Left lung (tissue), 14 donors: ENCODE measurements at places on chromosomes 6 and 20. TPM values are rescaled to one million over a fixed set of nuclear protein-coding genes. Genes with fewer than 3 reads are reported as not detected.

Gene PRSS35
- polyA plus RNA-seq, result 73.4 TPM

Gene FBXO5
- polyA plus RNA-seq, result 38.2 TPM

Gene ACSS1
- polyA plus RNA-seq, result 41.0 TPM

Gene DLL1
- 11.7 TPM for polyA plus RNA-seq

Gene WASF1
- 21.1 TPM for polyA plus RNA-seq

Gene NKX2-4
- polyA plus RNA-seq, result not detected

GRCh38 chr20:39117491-39117890, 155.3 kb downstream of the DHX35 start:
- no peak for DNase-seq

- no peak for DNase-seq
Observed at GRCh38 chr20:14454296-14454695, 116.9 kb upstream of the FLRT3 start.

DNA sequence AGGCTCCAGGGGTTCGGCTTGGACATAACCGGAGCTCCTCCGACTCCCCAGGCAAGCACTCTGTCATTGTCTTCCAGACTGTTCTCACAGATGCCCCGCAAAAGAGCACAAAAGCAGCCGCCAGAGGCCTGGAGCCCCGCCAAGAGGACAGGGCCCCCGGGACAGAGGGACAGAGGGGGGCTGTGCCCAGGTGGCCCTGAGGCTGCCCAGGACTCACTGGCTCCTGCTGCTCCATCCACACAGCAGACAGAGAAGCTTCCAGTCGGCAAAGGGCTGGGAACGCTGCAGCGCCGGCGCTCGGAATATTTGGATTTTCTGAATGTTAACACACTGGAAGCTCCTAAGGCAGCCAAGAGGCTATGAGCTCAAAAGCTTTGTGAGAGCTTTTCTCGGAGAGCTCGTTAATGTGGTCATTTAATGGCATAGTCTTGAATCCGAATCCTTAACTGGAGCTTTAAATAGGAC, 68.0 kb upstream of the QKI start:
- no peak for DNase-seq

DNA sequence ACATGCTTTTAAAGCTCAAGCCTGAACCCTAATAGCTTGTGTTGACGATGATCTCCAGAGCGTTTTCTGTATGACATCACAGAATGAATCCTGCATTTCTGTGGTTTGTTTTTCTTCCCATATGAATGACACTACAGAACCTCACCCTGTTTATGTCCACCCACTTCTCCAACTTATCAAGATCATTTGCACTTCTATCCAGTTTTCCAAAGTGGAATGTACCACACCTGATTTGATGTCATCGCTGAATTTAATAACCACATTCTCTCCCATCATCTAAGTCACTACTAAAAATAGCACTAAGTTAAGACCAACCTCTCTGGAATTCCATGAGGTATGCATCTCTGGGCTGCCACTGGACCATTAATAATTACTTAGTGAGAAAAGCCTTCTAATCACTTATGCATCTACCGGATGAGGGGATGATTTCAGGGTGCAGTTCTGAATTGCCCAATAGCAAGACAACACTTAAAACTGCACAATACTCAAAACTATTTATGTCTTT, 33.3 kb upstream of the CITED2 start:
- no peak for DNase-seq

DNA sequence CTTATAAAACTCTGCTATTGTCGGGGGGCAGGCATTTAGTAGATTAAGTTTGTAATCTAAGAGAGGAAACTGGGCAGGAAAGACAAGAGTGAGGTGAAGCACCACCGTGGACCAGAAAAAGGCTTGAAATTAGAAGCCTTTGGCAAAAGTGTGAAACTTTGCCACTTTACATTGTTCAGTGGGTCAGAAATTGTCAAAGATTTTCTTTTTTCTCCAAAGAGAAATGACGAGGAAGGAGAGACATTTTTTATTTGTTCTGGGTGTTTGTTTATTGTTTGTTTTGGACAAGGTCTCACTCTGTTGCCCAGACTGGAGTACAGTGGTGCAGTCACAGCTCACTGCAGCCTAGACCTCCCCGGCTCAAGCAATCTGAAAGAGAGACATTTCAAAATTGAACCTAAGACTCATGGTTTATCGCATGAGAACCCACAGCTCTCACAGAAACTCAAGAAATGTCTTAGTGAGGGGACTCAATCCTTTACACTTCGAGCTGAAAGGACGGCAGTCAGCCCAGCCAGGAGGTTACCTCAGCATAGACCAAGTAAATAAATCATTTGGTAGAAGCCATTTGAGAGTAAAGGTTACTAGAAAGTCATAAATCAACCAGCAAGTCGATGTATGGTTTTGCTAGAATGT, 262.8 kb upstream of the TAB2 start:
- DNase-seq, result no peak

GRCh38 chr6:35038076-35038475, 103.1 kb downstream of the TCP11 start:
- DNase-seq, result no peak

DNA sequence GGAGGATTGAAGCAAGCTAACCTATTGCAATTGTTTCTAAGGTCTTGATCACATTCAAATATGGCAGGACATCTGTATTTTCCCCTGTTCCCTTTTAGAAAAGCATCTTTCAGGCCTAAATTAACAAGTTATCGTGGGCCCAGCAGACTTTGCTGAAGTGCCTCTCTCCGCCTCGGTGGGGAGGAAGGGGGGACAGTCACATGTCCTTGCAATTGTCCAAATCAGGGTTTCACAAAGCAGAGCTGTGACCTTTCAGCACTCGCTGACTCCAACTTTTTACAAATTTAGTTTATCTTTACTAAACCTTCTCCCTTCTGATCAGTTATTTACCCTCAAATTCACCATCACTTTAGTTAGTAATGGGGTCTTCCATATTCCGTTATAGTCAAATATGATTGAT, 74.4 kb upstream of the KCNK16 start:
- no peak for DNase-seq

DNA sequence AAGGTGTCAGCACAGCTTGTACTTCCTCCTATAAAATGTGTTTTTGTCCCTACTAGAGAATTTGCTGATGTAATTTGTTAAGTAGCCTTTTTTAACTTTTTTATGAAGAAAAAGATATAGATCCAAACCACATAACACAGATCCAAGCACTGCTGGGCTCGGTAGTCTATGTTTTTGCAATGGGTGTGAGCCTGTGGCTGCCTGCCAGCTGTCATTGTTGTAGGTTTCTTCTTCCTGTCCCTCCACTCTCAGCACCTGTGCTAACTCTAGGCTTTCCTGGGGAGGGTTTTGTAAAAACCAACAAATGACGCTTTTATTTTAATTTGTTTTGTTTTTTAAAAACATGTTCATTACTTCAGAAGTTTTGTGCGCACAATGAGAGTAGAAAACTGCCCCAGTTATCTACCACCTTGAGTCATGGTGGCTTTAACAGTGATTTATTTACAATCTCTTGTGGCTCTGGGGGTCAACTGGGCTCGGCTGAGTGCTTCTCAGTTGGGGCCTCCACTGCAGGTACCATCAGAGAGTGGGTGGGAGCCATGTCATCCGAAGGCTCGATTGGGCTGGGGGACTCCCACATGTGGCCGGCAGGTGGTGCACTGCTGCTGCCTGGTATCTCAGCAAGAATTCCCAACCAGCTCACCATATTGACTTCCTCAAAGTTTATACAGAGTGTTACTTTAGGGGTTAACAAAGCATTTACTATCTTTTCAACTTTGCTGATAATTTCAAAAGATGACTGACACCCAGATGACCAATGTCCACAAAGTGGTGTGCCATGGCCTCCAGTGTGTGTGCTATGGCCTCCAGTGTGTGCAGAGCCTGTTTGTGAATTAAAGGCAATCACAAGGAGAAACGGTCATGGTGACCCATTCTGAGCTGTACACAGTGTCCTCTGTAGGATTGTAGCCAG, 3.0 kb upstream of the CCR6 start:
- no peak for DNase-seq

GRCh38 chr6:123168892-123169773, 173.1 kb downstream of the CLVS2 start:
- no peak for DNase-seq

- DNase-seq, result no peak
Observed at GRCh38 chr6:71490876-71491275, 202.3 kb downstream of the OGFRL1 start.

GRCh38 chr6:14310960-14311359, 193.4 kb downstream of the CD83 start:
- no peak for DNase-seq

DNA sequence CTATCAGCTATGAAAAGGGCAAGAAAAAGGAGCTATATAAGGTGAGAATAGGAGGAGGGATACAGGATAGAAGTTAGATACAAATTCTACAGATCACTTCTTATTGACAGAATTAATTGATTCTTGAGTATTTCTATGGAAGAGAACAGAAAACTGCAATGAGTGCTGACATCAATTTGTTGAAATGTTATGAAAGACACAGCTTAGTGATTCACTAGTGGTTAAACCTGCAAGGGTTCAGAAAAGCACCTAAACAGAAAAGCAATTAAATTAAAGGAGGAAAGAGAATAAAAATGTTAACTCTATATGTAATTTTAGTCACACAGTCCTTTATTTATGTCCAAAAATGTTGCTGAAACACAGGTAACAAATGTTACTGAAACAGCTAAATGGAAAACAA, 254.4 kb upstream of the RUNX2 start:
- no peak for DNase-seq

DNA sequence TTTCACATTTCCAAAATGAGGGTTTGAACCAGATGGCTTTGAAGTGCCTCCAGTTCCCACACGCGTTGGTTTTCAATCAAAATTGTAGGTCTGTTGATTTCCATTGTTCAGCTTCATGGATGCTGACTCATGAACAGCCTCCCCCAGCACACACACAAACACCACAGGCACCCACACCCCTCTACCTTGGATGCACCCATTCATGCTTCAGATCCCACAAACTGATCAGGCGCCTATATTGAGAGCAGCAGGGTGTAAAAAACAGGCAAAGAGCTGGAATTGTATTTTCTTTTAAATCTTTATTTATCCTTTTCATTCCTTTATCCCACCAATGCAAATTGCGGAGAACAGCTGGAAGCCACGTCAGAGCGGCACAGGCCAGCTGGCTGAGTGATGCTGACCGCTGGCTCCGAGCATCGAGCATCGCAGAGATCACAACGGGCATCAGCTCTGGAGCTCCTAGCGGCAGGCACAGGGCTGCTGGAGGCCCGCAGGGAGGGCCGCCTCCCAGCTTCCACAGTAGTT, 29.3 kb upstream of the TBC1D7 start:
- DNase-seq, result no peak

- peak; percentile 17 for DNase-seq
Observed at GRCh38 chr6:166526937-166527336, 59.5 kb downstream of the RAMACL start.

GRCh38 chr20:17345321-17345720, 118.5 kb downstream of the PCSK2 start:
- no peak for DNase-seq
